ENCODE measurements at places on chromosomes 2 and 18. TPM values are rescaled to one million over a fixed set of nuclear protein-coding genes. Genes with fewer than 3 reads are reported as not detected.

The FZD7 gene
- 3.2 TPM for total RNA-seq

The TUBA4B gene
- total RNA-seq: not detected

The MDH1B gene
- 0.32 TPM for total RNA-seq

The CRYGD gene
- total RNA-seq: not detected

The ANKRD53 gene
- total RNA-seq: under 0.01 TPM

The CROCC2 gene
- not detected for total RNA-seq

The TFCP2L1 gene
- total RNA-seq: not detected

The RRM2 gene
- total RNA-seq: 15.0 TPM

The FASTKD2 gene
- total RNA-seq: 17.9 TPM

The LHCGR gene
- not detected for total RNA-seq

The NEDD4L gene
- total RNA-seq: 10.5 TPM

The PRKAG3 gene
- not detected for total RNA-seq

The AKAIN1 gene
- total RNA-seq: not detected

The NXPH2 gene
- not detected for total RNA-seq

The DARS1 gene
- total RNA-seq: 83.6 TPM

The CCL20 gene
- 0.65 TPM for total RNA-seq

The PSMA8 gene
- not detected for total RNA-seq

The INPP5D gene
- 0.18 TPM for total RNA-seq

The NOSTRIN gene
- 0.18 TPM for total RNA-seq

The IL36G gene
- total RNA-seq: not detected

The CD8B2 gene
- not detected for total RNA-seq

The OST4 gene
- 558 TPM for total RNA-seq

The IL1A gene
- 0.18 TPM for total RNA-seq

The MTCL1 gene
- total RNA-seq: 19.3 TPM

The KIF1A gene
- total RNA-seq: not detected
